ENCODE measurements at places on chromosomes 7 and 10. TPM values are rescaled to one million over a fixed set of nuclear protein-coding genes. Genes with fewer than 3 reads are reported as not detected.

DNA sequence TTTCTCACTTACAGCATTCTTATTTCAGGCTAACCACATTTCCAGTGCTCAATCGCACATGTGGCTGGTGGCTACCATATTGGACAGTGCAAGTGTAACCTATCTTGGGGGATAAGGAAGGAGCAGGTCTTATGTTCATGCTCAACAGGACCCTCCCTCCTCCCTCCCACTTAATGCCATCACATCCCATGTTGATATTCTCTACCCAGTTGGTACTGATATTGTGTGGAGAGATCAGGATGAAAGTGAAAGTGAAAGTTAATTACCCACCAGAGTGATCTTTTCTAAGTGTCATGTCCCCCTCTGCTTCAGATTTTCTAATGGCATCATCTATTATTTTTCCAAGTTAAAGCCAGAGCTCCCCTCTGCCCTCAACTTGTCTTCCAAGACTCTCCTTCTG, 91.6 kb downstream of the BMPER start:
- no peak for DNase-seq

GRCh38 chr7:69631131-69631530, 32.9 kb downstream of the AUTS2 start:
- no peak for DNase-seq

DNA sequence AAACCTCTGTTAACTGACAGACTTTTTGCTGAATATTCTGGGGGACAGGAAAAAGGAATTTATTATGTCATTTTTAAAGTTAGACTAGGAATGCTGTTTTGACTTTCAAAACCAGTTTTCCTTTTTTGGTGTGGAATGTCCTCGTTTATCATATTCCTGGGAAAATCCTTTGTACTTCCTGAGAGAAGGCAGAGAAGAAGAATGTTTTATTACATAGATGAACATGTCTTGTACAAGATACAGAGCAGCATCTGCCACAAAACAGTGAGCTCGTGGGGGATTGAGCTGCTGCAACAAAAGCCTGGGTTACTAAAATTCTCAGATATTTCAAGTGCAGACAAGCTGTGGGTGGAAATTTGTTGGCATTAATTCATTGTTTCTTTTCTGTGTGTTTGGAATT, 20.2 kb downstream of the MCU start:
- DNase-seq, result peak; percentile 44

The SHLD2 gene
- 18.1 TPM for total RNA-seq

The GATA3 gene
- total RNA-seq, result under 0.01 TPM
